HFF-Myc (cell line): ENCODE measurements at places on chromosomes 3 and 15.

DNA sequence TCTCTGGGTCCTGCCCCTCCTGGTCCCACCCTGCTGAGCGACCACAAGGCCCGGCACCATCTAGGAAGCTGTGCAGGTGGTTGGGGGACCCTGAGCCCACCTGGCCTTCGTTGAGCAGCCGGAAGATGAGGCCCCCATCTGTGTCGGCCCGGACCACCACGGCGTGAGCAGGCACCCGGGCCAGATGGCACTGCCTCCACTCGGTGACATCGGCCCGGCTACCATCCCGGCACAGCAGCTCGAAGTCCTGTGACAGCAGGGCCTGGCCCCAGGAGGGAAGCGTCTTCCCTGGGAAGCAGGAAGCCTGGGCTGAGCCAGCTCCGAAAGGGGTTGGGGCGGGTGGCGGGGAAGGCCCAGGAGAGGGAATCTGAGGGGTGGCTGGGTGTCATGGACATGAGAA, 12.6 kb downstream of the MELTF start:
- DNase-seq: no peak

DNA sequence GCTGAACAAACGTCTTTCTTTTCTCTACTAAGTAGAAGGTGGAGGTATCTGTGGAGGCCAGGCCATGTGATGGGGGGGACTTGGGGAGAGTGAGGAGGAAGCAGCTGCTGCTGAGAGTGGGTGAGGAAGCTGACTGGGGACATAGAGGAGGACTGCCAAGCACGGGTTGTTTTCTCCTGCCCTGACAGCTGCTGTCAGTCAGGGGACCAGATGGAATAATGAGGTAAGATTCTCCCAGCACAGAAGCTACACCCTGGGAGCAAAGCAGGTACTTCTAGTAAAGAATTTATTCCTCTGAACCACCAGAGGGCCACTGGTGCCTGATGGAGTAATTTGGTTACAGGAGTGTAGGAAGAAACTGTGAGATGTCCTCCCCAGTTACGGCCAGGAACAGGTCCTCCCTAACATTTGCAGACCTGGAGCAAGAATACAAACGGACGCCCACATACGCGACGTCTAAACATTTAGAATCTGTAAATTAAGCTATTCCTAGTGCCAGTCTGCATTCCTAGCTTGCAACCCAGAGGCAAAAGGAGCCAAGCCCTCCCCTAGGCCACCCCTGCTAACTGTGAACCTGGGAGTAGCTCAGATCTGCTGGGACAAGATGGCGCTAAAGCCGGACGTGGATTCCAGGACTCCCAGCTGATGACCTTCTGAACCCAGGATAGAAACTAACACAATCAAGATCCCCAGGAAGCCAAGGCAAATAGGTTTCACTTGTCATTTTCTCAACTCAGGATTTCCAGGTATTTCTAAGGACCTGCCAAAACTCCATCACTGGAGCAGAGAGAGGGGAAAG, 14.8 kb downstream of the CRYGS start:
- DNase-seq: no peak

GRCh38 chr3:3089017-3089416, 21.2 kb downstream of the IL5RA start:
- DNase-seq: no peak

DNA sequence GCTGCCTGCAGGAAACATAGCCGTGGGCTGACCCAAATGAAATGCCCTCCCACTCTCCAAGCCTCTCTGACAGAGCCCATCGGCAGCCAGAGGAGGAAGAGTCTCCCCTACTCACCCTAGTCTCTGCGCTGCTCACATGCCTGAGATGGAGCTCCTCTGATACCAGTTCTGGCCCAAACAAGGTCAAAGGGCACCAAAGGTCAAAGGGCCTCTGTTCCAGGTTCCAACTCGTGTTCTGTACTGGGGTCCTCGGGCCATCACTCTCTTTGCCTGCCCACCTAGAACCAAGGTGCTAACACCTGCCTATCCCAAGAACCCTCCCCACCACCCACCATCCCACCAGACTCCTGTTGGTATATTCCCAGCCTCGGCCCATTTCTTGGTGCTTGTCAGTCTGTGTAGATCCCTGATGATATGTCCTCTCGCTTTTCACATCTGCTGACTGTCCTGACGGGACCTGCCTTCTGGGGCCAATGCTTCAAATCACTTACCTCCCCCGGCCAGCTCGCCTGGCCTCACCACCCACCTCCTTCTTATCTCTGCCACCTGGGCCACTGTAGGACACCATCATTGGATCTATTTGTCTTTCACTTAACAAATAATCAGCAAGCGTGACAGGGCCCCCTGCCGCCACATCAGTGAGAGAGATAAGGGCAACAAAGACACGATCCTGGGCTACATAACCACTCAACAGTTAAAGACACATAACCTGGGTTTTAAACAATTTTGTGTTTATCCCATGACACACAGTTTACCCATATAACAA, 90.4 kb downstream of the SRGAP3 start:
- DNase-seq: no peak

GRCh38 chr3:81726132-81726531, 35.3 kb downstream of the GBE1 start:
- no peak for DNase-seq

GRCh38 chr3:23996095-23996524, 51.0 kb downstream of the NR1D2 start:
- no peak for DNase-seq

DNA sequence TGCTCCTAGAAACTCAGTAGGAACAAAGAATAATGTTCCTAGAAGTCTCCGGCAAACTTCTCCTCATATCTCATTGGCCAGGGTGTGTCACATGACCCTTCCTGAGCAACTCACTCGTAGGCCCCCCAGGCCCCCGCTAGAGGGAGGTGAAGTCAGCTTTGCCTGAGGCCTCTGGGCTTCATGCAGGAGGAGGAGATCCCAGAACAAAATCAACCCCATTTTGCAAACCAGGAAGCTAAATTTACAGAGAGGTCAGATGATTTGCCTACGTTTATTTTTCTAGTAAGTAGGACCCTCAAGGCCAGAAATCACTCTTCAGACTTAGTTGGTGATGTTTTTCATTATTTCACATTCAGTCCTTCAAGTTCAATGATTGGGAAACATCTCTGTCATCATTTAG, 99.1 kb downstream of the SSR3 start:
- DNase-seq: no peak

DNA sequence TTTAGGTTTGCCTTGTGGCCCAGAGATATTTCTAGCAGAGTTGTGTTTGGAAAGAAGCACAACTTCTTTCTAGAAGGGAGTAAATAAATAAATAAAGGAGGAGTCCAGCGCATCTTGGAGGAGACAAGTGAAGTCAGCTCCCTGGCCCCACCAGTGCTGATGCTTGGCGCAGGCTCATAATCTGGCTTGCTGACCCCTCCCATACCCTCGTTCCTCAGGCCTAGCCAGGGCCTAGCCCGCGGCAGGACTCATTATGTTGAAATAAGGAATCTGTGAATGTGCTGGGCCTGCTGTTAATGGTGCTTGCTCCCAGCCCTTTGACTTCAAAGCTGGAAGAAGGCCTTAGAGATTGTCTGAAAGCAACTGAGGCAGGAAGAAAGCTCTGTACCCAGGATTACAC, 3.1 kb downstream of the ZNF710 start:
- DNase-seq: no peak

- no peak for DNase-seq
These were observed 34.2 kb downstream of the LIMD1 start for GRCh38 chr3:45628746-45629145.

- DNase-seq: no peak
These were observed 238.1 kb downstream of the CPNE4 start for GRCh38 chr3:131796558-131797198.
